ENCODE measurements at places on chromosomes 3 and 15.

GRCh38 chr15:39513936-39514335 is 66.9 kb upstream of the THBS1 start:
- DNase-seq = no peak

- peak; percentile 50 for DNase-seq
Measured at GRCh38 chr15:78018946-78019644, 58.4 kb downstream of the TBC1D2B start.

- no peak for DNase-seq
Measured at GRCh38 chr3:182895513-182896112, 84.7 kb downstream of the DCUN1D1 start.

DNA sequence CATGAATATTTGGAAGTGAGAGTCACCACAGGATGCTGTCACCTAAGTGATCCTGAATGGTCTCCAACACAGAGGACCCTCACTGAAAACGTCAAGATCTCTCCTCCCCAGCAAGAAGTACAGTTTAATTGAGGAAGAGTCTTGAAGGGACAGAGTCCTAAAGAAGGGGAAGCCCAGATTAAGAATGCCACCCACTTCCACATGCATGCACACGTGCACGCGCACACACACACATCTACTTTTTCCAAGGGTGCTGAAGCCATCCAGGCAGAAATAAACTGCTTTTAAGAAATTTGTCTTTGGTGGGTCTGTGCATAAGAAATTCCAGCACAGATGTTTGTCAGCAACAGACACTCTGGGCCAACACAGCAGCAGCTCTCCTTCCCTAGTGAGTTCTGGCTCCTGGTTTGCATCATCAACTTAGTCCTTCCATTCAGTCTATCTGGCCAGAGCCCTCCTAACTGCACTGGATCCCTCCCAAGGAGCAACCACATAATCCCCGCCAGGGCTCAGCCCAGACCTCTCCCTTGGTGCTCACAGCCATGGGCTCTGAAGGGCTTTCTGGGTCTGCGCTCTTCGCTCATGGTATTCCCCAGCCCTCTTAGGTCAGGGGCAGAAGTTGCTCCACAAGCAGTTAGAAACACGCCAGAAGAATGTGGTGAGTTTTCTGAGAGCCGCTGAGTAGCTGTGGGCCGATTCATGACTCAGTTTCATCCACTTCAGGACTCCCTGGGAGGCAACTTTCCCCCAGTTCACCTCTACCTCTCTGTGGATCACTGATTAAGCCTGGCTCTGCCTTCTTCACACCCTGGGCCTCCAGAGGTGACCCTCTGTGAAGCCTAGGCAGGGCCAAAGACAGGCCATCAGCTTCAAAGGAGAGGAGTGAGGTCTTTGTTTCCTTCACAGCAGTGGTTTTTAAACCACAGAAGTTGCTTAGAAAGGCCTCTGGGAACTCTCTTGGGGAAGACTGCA is 132.6 kb upstream of the LIPC start:
- no peak for DNase-seq

GRCh38 chr15:50675535-50676144 is 11.0 kb downstream of the TRPM7 start:
- peak; percentile 21 for DNase-seq

GRCh38 chr15:37058316-37058985 is 41.9 kb downstream of the MEIS2 start:
- no peak for DNase-seq

- DNase-seq = peak; percentile 59
Measured at GRCh38 chr3:126679318-126679751, 24.4 kb upstream of the TXNRD3 start.

DNA sequence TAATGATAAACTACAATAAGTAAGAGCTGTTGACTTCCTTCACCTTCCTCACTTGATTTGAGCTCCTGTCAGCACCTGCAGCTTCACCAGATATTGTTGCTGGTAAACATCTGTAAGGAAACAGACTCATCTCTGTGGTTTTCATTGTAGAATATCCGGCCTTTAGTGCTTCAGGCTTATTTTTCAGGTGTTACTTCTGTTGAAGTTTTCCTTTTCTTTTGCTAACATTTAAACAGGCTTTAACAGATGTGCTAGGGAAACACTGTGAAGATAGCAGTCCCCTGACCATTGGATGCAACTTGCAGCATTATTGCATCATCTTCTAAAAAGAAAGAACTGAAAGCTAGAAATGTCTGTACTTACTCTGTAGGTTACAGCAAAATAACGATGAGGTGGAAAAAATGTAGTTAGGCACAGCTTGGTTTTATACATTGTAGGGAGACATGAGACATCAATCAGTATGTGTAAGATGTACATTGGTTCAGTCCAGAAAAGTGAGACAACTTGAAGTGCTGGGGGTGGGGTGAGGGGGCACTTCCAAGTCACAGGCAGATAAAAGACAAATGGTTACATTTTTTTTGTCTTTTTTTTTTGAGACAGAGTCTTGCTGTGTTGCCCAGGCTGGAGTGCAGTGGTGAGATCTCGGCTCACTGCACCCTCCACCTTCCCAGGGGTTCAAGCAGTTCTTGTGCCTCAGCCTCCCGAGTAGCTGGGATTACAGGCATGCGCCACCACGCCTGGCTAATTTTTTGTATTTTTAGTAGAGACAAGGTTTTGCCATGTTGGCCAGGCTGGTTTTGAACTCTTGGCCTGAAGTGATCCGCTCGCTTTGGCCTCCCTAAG is 10.2 kb downstream of the EDEM1 start:
- peak; percentile 61 for DNase-seq

- no peak for DNase-seq
Measured at GRCh38 chr3:146881356-146881755, 276.2 kb upstream of the PLSCR5 start.

GRCh38 chr15:78361771-78362506 is 21.8 kb downstream of the CRABP1 start:
- no peak for DNase-seq

- no peak for DNase-seq
Measured at GRCh38 chr3:109922856-109923255, 585.5 kb upstream of the DPPA4 start.

- DNase-seq = no peak
Measured at GRCh38 chr15:68580883-68581155, 2.0 kb downstream of the CORO2B start.

DNA sequence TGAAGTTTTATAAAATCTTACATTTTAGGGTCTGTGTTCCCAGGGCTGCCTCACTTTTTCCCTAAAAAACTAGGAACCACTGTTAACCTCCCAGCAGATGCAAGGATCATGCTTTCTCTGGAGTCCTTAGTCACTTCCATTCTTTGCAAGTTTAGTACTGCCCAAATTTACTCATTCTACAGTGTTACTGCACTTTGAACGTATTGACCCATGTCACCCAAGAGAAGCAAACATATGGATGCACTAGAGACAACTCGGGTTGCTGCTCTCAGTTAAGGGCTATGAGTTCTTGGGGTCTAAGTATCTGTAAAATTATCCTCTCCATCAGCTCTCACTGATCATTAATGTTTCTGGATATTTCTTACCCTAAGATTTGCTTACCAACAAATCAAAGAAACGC is 59.0 kb downstream of the LEO1 start:
- no peak for DNase-seq

All from AML-193 (cell line).